ENCODE measurements at places on chromosomes 16 and 17. TPM values are rescaled to one million over a fixed set of nuclear protein-coding genes. Genes with fewer than 3 reads are reported as not detected.
A peak's percentile ranks its signal among the peaks of the same experiment; 100 is the strongest.

DNA sequence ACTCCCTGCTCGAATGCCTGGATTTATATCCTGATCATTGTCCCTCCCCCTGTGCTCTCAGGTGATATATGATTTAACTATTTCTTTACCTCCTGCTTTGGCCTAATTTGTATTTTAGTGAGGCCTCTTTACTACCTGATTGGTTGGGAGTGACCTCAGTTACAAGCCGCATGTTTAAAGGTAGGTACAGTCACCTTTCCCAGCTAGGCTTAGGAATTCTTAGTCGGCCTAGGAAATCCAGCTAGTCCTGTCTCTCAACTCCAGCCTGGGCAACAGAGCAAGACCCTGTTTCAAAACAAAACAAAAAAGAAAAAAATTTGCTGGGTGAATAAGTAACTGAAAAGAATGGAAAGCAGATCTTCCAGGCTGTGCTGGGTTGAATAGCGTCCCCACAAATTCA is 26.8 kb upstream of the ST6GALNAC2 start:
- no peak overlapping the region for H3K27ac ChIP-seq
- no peaks in the 10 kb centered on the region for H3K27me3 ChIP-seq
- no peak for DNase-seq
- H3K4me3 ChIP-seq: no peak overlapping the region
- no peaks in the 10 kb centered on the region for H3K36me3 ChIP-seq

DNA sequence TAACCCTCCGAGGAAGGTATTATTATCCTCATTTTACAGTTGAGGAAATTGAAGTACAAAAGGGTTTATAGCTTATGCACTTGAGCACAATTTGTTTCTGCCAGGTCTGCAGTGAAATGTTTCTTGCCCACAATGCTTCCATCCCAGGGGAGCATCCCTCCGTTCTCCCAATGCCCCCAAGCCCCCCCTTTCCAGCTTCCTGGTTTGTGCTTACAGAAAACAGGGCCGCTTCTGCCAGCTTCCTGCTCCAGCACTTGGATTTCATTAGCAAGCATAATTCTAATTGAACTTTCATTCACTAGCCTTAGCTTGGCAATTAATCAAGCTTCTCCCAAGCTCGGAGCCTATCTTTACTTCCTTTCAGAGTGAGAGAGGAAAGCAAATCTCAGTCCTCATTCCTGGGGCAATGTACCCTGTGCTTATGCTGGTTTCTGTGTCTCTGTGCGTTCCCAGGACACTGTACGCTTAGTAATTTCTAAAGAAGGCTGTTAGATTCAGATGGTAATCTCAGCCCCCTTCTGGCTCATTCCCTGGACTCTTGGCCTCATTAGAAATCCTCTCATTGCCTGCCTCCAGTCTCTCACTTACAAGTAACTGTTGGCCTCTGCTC is 141.6 kb downstream of the HS3ST2 start:
- H3K4me1 ChIP-seq: no peaks in the 10 kb centered on the region
- DNase-seq: no peak
- H3K36me3 ChIP-seq: no peaks in the 10 kb centered on the region

DNA sequence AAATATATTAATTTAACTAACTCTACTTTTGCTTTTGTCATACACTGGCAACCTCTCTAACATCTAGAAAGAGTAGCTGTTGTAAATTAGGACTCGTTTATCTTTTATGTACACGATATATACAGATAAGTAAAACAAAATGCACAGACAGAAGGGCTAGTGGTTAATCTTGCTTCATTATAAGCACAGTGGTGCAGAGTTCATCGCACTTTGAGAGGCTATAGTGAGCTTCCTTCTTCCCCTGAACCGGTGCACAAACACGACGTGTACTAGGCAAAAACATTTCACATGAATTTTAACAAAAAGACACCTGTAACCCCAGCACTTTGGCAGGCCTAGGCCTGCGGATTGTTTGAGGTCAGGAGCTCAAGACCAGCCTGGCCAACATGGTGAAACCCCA is 10.4 kb upstream of the GOT2 start:
- H3K27ac ChIP-seq: no peak overlapping the region
- no peaks in the 10 kb centered on the region for H3K27me3 ChIP-seq
- H3K4me1 ChIP-seq: no peaks in the 10 kb centered on the region

GRCh38 chr17:59676716-59677115 is 30.5 kb downstream of the PTRH2 start:
- no peaks in the 10 kb centered on the region for H3K4me1 ChIP-seq
- no peak for DNase-seq
- no peaks in the 10 kb centered on the region for H3K27me3 ChIP-seq
- H3K27ac ChIP-seq: no peak overlapping the region
- no peak overlapping the region for H3K4me3 ChIP-seq
- peaks cover 67% of the 10 kb centered on the region for H3K36me3 ChIP-seq

- H3K36me3 ChIP-seq: no peaks in the 10 kb centered on the region
- H3K27ac ChIP-seq: no peak overlapping the region
- no peak overlapping the region for H3K4me3 ChIP-seq
- H3K27me3 ChIP-seq: no peaks in the 10 kb centered on the region
These were observed 18.9 kb downstream of the RARA start for GRCh38 chr17:40327735-40328385.

The SPATA20 gene
- 60.4 TPM for total RNA-seq

GRCh38 chr17:61353615-61354014 is 46.0 kb upstream of the TBX2 start:
- peaks cover 16% of the 10 kb centered on the region for H3K4me1 ChIP-seq
- no peak overlapping the region for H3K27ac ChIP-seq
- no peaks in the 10 kb centered on the region for H3K36me3 ChIP-seq
- no peaks in the 10 kb centered on the region for H3K27me3 ChIP-seq
- no peak overlapping the region for H3K4me3 ChIP-seq

DNA sequence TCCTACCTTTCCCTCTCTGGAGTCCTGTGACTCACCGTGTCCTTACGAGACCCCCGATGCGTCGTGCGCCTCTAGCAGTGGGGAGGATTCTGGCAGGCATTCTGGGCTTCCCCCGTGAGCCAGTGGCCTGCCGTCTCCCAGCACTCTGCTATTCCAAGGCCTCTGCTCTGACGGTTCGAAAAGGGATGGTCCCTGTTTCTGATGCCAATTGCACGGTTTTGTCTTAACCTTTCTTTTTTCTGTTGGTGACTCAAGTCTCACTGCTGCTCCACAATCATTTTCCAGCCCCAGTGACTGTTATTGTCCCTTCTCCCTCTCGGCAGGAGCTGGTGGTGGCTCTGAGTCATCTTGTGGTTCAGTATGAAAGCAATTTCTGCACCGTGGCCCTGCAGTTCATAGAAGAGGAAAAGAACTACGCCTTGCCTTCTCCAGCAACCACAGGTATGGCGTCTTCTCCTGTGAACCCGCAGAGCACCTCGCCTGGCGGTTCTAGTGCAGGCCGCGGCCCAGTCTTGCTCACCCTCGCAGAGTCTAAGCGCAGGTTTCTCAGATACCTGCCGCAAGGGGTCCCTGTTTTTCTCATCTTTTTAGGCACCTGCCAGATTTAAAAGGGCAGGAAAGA is 100.1 kb upstream of the CHMP6 start:
- no peaks in the 10 kb centered on the region for H3K4me1 ChIP-seq
- H3K27me3 ChIP-seq: no peaks in the 10 kb centered on the region
- H3K27ac ChIP-seq: no peak overlapping the region
- peaks cover 9% of the 10 kb centered on the region for H3K36me3 ChIP-seq
- DNase-seq: no peak
- H3K4me3 ChIP-seq: no peak overlapping the region

DNA sequence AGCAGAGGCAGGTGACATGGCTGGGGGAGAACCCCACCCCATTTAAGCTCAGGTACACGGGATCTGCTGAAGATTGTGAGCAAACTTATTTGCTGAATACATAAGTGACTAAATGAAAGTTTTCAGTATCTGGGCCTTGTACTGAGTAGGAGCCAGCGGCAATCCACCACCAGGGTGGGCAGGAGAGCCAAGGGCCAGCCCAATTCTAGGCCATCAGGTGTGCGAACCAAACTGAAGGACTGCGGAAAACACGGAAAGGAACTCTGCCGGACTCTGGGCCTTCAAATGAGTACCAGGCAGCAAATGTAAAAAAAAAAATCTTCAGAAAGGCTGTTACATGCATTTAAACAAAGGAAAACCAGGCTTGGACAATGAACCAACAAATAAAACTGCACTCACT is 19.7 kb downstream of the ARHGAP17 start:
- no peak for DNase-seq
- H3K4me1 ChIP-seq: no peaks in the 10 kb centered on the region
- no peak overlapping the region for H3K4me3 ChIP-seq
- no peak overlapping the region for H3K27ac ChIP-seq

DNA sequence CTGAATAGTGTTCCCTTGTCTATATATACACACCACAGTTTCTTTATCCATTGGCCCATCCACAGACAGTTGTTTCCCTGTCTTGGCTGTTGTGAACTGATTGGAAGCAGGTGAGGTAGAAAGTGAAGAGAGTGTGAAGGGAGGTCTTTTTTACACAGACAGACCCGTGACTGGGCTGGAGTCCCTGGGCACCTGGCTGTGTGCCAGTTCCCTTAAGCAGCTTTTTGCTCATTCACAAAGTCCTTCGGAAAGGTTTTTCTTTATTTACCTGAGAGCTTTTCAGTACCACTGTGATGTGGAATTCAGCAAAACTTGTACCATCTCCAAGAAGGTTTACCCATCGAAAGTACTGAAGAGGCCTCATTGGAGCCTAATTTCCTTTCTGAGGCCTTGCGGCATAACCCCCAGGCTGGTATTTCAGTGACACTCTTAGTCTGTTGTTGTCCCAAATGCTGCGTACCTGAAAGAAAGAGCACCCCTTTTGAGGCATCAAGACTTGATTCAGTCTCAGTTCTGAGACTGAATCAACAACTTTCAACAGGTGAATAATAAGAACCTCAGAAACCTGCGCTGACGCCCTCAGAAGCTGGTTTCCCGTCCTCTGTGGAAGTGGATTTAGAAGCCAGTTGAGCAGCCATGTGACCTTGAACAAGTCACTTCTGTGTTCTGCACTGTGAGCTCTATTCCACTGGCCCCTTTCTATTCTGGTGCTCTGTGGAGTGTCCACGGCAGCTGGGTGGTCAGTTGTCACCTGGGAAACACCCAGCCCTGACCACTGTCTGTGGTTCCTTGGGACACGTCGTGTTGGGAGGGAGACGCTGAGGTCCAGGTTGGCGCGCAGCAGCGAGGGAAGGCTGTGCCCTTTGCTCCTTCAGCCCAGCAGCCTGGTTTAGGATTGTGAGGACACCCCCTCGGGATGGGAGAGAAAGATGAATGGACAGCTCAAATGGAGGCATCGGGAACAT is 53.9 kb upstream of the CRISPLD2 start:
- no peaks in the 10 kb centered on the region for H3K27me3 ChIP-seq
- peaks cover 25% of the 10 kb centered on the region for H3K36me3 ChIP-seq
- H3K27ac ChIP-seq: peak overlapping the region; percentile 1

DNA sequence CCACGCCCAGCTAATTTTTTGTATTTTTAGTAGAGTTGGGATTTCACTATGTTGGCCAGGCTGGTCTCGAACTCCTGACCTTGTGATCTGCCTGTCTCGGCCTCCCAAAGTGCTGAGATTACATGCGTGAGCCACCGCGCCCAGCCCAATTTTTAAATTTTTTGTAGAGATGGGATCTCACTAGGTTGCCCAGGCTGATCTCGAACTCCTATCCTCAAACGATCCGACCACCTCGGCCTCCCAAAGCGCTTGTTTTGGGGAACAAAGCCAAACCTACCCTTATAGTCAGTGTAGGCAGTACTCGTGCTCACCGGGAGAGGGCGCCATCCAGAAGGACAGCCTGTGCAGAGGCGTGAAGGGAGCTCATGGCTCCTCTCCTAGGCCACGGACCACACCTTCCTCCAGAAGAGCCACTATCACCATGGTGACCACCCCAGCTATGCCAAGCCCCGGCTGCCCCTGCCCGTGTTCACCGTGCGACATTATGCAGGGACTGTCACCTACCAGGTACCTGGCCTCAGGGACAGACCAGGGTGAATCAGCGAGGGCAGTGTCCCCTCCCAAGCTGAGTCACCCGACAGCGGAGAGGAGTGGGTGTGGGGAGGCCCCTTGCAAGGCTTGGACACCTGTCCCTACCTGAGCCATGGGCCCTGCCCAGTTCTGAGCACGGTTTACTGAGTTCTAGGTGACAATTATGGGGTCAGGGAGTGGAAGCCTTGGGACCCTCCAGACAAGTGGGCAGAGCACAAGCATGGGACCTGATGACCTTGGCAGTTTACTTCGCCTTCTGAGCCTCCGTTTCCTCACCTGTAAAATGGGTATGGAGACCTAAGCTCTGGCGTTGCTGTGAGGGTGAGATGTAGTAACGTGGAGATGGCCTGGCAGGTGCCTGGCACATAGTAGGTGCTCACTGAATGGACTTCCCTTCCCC is 13.7 kb downstream of the MYO15B start:
- H3K27me3 ChIP-seq: no peaks in the 10 kb centered on the region
- DNase-seq: peak; percentile 84
- H3K4me1 ChIP-seq: no peaks in the 10 kb centered on the region
- H3K4me3 ChIP-seq: no peak overlapping the region
- H3K27ac ChIP-seq: no peak overlapping the region

GRCh38 chr16:82081264-82081663 is 46.2 kb downstream of the HSD17B2 start:
- no peaks in the 10 kb centered on the region for H3K36me3 ChIP-seq
- no peak for DNase-seq
- H3K27ac ChIP-seq: no peak overlapping the region
- H3K4me3 ChIP-seq: no peak overlapping the region
- peaks cover 6% of the 10 kb centered on the region for H3K4me1 ChIP-seq
- H3K27me3 ChIP-seq: no peaks in the 10 kb centered on the region

GRCh38 chr16:1420111-1420539 is 422 bp downstream of the UQCC4 start:
- no peaks in the 10 kb centered on the region for H3K36me3 ChIP-seq
- H3K27me3 ChIP-seq: no peaks in the 10 kb centered on the region
- peak overlapping the region; percentile 68 for H3K4me3 ChIP-seq

The SAMD14 gene
- total RNA-seq: 5.0 TPM

The SLC5A10 gene
- 9.7 TPM for total RNA-seq

The ALDOA gene
- total RNA-seq: 1,017 TPM

- no peak for DNase-seq
- H3K27me3 ChIP-seq: no peaks in the 10 kb centered on the region
- H3K4me1 ChIP-seq: peaks cover 7% of the 10 kb centered on the region
- H3K27ac ChIP-seq: peak overlapping the region; percentile 85
These were observed 6.4 kb upstream of the SOCS3 start for GRCh38 chr17:78366109-78366848.

DNA sequence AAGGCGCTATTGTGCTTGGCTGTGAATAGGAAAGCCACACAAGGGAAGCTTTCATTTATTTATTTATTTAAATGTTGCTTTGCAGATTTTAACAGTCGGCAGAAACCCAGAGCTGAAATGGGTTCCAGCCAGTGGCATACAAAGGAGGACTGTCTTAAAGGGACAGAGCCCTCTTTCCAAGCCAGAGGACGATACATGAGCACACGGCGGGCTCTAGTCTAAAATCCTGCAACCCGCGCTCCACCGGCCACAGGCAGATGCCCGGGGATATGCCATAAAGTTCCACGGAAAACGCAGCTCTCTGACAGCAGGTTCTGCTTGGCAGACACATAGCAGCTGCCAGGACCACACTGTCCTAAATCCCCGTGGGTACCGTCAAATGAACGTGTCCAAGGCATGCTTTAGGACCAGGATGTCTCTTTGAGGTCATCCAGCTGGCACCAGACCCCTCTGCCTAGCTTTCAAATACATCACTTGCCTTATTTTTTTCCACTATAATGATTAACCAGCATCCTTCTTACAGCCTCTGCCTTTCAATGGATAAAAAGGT is 64.6 kb downstream of the CYTH1 start:
- peak overlapping the region; percentile 7 for H3K27ac ChIP-seq
- peak; percentile 76 for DNase-seq
- H3K4me3 ChIP-seq: peak overlapping the region; percentile 14
- H3K4me1 ChIP-seq: no peaks in the 10 kb centered on the region

The UTS2R gene
- not detected for total RNA-seq

- H3K27me3 ChIP-seq: no peaks in the 10 kb centered on the region
- no peak overlapping the region for H3K27ac ChIP-seq
These were observed 70.2 kb upstream of the NETO2 start for GRCh38 chr16:47213761-47214440.

The SCN4A gene
- total RNA-seq: 3.4 TPM
